Heart left ventricle (tissue), 16 donors: ENCODE measurements at places on chromosomes 11 and 22. TPM values are rescaled to one million over a fixed set of nuclear protein-coding genes. Genes with fewer than 3 reads are reported as not detected.

GRCh38 chr11:12815931-12816494 lies 141.8 kb downstream of the TEAD1 start:
- no peaks in the 10 kb centered on the region for H3K36me3 ChIP-seq
- H3K27ac ChIP-seq: no peak overlapping the region
- DNase-seq: peak; percentile 37
- H3K4me3 ChIP-seq: no peak overlapping the region
- peaks cover 63% of the 10 kb centered on the region for H3K4me1 ChIP-seq

DNA sequence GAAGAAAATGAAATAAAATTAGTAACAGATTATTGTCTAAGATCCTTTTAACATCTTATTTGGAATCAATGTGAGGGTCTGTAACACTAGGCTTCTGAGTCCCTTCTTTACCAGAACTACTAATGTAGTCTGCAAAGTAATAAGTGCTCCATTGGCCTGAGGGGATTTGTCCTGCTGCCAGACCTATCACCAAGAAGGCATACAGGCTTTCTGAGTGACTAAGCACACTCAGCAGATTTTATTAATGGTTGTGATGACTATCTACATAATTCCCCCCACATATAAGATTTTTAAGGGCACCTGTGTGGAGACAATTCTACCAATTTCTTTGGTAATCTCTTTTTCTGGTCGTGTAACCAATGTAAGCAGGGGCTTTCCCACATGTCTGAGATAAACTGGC lies 365.0 kb upstream of the FAT3 start:
- H3K27ac ChIP-seq: no peak overlapping the region
- DNase-seq: no peak
- no peaks in the 10 kb centered on the region for H3K4me1 ChIP-seq
- H3K4me3 ChIP-seq: no peak overlapping the region
- no peaks in the 10 kb centered on the region for H3K27me3 ChIP-seq
- no peaks in the 10 kb centered on the region for H3K36me3 ChIP-seq

DNA sequence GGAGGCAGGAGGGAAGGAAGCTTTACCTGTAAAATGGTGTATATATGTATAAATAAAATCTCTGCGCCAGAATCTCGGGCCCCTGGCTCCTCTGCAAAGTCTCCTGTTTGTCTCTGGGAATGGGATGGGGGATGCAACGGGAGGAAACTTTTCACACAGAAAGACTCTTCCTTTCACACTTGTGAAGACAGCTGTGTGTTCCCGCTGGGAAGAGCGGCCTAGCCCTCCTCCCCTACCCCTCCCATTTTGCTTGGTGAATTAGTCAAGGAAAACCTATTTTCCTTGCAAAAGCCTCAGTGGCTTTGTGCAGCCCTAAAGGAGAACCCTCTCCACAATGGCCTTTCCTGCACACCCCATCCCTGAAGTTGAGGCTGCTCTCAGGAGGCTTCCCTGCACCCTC lies 9.4 kb upstream of the IGF2 start:
- no peak for DNase-seq
- H3K4me3 ChIP-seq: no peak overlapping the region
- peaks cover 16% of the 10 kb centered on the region for H3K4me1 ChIP-seq
- H3K27ac ChIP-seq: no peak overlapping the region
- no peaks in the 10 kb centered on the region for H3K36me3 ChIP-seq

DNA sequence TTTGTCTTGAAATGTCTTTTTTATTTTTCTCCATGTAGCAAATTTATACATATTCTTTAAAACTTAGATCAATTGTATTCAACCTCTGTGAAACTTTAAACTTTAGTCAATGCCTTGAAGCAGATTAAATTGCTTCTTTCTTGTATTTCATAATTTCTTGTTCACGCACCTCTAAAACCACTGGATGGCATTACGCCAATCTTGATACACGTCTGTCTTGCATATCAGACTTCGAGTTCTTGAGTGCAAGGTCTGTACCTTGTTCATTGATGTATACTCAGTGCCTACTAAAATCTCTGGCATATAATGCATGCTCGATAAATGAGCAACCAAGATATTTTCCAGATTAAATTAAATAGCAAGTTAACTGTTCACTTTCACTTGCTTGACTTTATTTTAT lies 236.8 kb downstream of the CASP12 start:
- H3K27me3 ChIP-seq: no peaks in the 10 kb centered on the region
- no peaks in the 10 kb centered on the region for H3K36me3 ChIP-seq
- no peak overlapping the region for H3K4me3 ChIP-seq
- no peaks in the 10 kb centered on the region for H3K4me1 ChIP-seq
- no peak overlapping the region for H3K27ac ChIP-seq

DNA sequence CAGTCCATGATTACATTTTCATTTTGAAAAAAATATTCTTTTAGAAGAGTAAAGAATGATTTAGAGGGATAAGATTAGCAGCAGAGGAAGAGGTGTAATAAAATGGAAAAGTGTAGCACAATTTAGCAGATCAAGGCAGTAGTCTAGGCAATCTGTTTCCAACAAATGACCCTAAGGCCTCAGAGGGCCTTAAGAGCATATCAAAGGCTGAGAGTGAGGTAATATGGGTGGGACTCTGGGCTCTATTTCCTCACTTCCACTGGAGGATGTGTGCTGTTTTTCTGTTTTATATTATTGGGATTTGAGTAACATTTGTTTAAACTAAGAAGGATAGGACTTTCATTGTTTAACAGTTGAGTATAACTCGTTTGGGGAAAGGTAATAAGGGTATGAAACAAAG lies 28.8 kb downstream of the CCDC81 start:
- H3K4me1 ChIP-seq: no peaks in the 10 kb centered on the region
- no peak overlapping the region for H3K27ac ChIP-seq
- H3K36me3 ChIP-seq: no peaks in the 10 kb centered on the region
- H3K27me3 ChIP-seq: no peaks in the 10 kb centered on the region
- no peak overlapping the region for H3K4me3 ChIP-seq
- no peak for DNase-seq

Gene RNF214
- total RNA-seq: 19.5 TPM

Gene SLC29A2
- total RNA-seq: 13.1 TPM
